ENCODE measurements at places on chromosomes 3 and 15. TPM values are rescaled to one million over a fixed set of nuclear protein-coding genes. Genes with fewer than 3 reads are reported as not detected.

DNA sequence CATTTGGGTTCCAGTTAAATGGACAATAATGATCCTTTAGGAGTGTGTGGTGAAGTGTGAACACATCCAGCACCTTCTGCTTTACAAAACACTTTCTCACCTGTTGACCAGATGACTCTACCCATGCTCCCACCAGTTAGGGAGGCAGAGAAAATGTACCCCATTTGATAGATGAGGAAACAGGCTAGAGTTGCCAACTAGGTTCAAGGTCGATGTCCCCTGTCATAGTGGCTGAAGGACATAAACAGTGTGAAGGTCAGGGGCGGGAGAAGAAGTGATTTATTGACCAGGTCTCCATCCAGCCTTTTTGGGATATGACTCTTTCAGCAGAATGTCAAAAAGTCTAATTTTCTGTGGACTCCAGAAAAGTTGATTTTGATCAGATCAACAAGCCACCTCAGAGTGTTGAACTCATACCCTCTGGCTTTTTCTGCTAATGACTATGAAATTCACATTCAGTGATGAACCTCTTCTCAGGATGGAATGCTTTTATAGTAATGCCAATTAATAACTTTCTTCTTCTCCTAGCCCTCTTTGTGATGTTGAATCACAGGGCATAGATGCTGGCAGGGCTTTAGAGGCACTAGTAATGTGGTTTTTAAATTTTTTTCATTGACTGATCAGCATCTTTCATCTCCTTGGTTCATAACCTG, 57.5 kb downstream of the CPN2 start:
- no peaks in the 10 kb centered on the region for H3K27me3 ChIP-seq
- H3K36me3 ChIP-seq, result no peaks in the 10 kb centered on the region
- DNase-seq, result no peak
- no peaks in the 10 kb centered on the region for H3K4me1 ChIP-seq
- H3K4me3 ChIP-seq, result no peak overlapping the region

DNA sequence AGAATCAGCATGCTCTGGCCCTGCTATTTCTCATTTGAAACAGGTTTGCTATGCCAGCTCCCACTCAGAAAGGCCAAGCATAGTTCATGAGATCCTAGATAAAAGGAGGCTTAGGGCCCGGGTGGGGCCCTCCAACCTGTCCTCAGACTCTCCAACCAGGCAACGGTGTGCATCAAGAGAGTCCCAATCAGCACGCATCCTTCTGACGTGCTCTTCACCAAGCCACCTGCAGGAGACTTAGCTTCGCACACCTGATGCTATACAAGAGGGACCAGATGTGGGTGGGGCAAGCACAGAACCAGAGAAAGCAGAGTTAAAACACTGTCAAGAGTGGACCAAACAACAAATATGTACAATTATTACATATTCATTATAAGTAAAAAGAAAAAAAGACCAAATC, 17.3 kb downstream of the STIMATE start:
- no peaks in the 10 kb centered on the region for H3K27me3 ChIP-seq
- no peak for DNase-seq
- no peak overlapping the region for H3K4me3 ChIP-seq
- no peaks in the 10 kb centered on the region for H3K36me3 ChIP-seq
- H3K4me1 ChIP-seq, result no peaks in the 10 kb centered on the region

GRCh38 chr3:174859756-174860155, 622 bp downstream of the NAALADL2 start:
- H3K36me3 ChIP-seq, result no peaks in the 10 kb centered on the region
- DNase-seq, result no peak
- H3K4me1 ChIP-seq, result no peaks in the 10 kb centered on the region
- H3K27me3 ChIP-seq, result no peaks in the 10 kb centered on the region
- no peak overlapping the region for H3K27ac ChIP-seq
- H3K4me3 ChIP-seq, result no peak overlapping the region

GRCh38 chr3:88678747-88679146, 428.7 kb upstream of the EPHA3 start:
- no peak overlapping the region for H3K4me3 ChIP-seq
- H3K4me1 ChIP-seq, result no peaks in the 10 kb centered on the region
- no peak overlapping the region for H3K27ac ChIP-seq
- H3K27me3 ChIP-seq, result no peaks in the 10 kb centered on the region
- H3K36me3 ChIP-seq, result no peaks in the 10 kb centered on the region
- DNase-seq, result no peak

SEMA7A gene
- total RNA-seq, result 4.1 TPM

TRPC1 gene
- total RNA-seq, result 29.2 TPM

MLH1 gene
- total RNA-seq, result 26.0 TPM

CCR9 gene
- not detected for total RNA-seq

TRIM71 gene
- not detected for total RNA-seq

Data from aorta (tissue), 5 donors.